ENCODE measurements at places on chromosomes 5 and 9. TPM values are rescaled to one million over a fixed set of nuclear protein-coding genes. Genes with fewer than 3 reads are reported as not detected.

- ATAC-seq, result peak; percentile 85
These were observed 574.7 kb upstream of the MEF2C start for GRCh38 chr5:89457411-89458331.

- ATAC-seq, result no peak
These were observed 126.2 kb upstream of the PLCXD3 start for GRCh38 chr5:41636605-41637004.

DNA sequence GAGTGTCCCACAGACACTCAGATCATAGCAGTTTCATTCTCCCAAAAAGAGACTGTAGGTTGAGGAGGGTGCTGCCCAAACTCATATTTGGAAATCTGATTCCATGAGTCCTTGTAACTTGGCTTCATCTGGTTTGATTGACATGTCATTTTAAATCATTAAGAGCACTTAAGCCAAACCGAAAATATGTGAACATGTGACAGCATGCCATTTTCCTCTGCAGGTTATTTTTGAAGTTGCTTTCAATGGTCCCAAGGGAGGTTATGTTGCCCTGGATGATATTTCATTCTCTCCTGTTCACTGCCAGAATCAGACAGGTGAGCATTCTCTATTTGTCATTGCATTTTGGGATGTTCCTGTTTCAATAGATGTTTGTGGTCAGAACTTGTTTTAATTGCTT lies 87.6 kb downstream of the MAMDC2 start:
- no peak for ATAC-seq

DNA sequence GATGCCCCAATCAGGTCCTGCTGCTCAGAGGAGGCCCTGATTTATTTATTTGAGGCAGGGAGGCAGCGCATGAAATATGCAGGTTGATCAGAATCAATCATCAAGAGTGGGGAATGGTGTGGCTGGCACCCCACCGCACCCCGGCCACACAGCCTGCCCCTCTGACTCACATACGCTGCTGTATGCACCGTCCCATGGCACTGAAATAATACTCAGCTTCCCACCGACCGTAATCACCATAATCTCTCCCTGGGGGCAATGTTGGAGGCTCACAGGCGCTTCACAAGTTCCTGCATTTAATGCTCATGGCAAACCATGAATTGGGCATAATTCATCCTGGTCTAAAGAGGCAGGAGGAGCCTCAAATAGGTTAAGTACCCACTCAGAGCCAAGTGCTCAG lies 141.2 kb upstream of the TBC1D2 start:
- no peak for ATAC-seq

DNA sequence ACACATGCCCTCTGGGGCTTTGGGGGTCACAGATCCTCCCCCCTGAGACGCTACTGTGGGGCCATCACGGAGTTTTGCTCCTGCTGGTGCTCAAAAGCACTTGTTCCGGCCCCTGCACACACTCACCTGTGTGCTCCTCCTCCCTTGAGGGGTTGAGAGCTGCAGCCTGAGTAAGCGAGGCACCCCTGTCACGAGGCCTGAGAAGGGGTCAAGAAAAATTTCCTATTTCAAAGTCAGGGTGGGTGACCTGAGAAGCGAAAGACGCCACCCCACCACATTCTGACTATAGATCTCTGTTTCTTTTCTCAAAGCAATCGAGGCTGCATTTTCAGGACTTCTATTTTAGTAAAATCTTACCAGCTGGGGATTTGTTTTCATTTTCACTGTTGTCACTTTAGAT lies 138.5 kb downstream of the DCP2 start:
- no peak for ATAC-seq

- peak; percentile 70 for ATAC-seq
These were observed 5.0 kb downstream of the SMAD5 start for GRCh38 chr5:136137497-136138220.

DNA sequence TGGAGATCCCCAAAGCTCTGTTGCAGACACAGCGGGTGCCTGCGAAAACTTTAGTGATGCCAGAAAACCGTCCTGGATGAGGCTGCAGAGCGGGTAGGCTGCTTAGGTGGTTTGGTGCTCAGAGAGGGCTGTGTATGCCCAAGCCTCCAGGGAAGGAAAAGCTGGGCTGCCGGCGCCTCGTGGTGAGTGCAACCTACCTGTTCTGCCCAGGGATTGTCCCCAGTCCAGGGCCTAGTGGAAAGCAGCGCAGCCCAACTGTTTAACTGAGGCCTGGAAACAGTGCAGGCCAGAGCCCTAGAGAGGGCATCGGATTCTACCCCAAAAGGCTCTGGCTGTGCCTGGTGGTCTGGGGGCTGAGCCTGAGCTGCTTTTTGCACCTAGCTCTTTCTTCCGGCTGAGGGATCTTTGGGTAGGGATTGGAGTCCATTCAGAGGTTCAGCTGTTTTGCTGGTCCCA lies 2.8 kb downstream of the LMX1B start:
- no peak for ATAC-seq

Gene C6
- not detected for total RNA-seq

Gene PFN3
- not detected for total RNA-seq

- ATAC-seq, result no peak
These were observed 72.5 kb downstream of the MACROH2A1 start for GRCh38 chr5:135326296-135327254.

Gene IL4
- total RNA-seq, result not detected

DNA sequence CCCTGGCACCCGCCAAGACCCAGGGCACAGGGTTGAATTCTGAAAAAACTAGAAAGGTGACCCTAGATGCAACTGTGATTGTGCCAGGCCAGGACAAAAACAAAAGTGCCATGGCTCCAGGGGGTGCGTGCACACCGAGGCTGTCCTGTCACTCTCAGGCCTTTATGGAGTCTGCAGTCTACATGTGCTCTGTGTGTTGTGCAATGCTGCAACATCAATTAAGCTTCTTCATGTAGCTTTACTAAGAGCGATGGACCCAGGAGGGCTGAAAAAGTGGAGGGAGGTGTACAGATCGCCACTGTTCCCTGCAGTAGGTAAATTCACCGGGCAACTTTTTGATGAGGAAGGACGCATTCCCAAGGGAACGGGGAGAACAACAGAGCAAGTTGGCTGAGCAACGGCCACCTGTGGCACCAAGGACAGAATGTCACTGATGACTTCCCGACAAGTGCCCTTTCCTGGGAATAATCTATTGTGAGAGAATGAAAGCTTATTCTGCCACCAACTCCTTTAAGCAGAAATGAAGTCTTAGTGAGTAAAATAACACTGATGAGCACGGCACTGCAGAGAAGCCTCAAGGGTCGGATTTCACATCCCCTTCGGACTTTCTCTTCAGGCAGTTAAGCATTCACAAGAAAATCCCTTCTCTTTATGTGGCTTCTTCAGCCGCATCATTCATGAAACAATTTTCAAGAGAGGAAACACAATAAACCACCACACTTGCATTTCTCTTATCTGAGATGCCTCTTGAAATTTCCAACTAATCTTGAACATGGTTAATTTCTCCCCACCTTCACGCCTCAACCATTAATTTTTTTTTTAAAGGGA lies 149.6 kb downstream of the DROSHA start:
- no peak for ATAC-seq

Gene OR13F1
- not detected for total RNA-seq

DNA sequence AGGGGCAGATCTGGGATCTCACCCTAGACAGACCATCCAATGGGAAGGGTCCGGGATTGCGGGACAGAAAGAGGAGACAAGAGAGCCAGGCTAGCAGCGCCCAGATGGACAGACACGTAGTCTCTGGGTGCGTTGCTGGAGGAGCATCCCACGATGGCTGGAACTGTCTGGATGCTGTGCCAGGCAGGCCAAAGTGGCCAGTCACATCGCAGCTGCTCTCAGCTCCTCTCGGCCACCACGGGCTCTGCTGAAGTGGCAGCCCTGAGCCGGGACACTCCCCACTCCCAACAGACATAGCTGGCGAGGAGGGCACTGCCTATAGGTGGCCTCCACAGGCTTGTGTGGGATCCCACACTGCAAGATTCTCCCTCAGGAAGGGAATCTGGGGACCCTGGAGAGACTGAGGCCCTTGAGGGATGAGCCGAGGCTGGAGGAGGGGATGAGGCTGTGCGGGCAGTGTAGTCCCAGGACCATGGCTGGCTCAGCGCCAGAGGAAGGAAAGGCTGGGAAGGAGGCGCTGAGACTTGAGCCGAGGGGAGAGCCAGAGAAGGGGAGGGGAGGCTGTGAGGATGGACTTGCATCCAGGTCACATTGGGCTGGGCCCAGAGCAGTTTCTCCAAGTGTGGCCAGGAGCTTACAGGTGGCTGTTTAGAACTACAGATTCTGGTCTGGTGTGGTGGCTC lies 10.3 kb upstream of the WDR5 start:
- peak; percentile 21 for ATAC-seq

DNA sequence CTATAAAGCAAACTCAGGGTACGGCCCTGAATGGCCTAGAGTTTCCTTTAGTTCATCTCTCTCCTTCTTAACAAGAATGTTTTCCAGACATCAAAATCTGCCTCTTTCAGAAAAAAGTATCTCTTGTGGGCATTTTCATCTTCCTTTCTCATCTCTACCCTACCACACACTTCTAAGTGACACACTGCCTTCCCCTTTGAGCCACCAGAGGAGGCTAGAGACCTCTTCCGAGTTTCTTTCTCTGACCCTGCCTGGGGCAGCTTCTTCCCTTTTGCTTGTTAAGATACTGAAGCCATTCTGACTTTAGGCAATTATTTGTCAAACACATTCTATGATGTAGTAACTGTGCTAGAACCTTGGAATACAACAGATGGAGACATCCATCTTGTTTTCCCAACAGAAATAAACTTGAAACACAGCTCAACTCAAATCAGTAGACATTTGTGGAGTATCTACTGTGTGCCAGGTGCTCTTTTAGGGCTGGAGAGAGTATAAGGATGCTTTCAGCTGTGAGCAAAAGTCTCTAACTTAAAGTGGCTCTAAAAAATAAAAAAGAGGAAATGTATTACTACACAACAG lies 8.6 kb upstream of the SV2C start:
- no peak for ATAC-seq

DNA sequence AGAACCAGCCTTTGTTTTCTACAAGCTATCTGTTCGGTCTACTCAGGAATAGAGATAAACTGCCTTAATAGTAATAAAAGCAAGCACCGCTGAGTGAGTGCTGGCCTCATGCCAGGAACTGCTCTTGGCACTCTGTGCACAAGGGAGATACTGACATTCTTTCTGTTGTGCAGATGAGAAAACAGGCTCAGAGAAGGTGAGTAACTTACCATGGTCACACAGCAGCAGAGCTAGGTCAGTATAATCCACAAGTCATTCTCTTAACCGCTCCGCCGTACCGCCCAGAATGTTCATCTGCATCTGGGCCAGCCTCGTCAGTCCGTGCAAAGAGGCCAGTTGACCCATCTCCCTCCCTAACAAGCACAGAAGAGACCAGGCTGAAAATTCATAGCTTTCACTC lies 27.4 kb downstream of the QRFP start:
- no peak for ATAC-seq

DNA sequence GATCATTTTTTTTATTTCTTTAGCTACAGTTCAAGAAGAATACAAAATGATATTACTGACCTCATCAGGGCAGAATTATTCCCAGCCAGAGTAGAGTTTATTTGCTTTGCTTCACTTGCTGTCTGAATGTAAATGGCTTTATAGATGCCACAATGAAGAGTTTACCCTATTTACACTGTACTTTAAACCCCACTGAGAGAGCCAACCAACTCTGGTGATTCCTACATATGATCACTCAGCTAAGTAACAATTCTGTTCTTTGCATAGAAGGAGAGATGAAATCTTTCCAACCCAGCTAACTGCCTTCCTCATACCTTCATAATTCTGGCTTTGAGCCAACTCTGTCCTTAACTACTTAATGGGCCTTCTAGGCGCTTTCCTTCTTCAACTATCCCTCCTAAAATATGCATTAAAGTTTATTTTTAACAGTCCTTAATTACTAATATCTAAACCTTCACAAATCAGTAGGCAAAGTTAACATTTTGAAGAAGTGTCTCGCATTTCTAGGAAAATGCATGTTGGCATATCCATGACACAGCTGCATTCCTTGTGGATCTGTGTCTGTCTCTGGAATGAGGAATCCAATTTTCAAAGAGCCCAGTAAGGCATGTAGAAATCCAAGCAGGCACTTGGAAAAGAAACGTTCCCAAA lies 284.8 kb upstream of the GRAMD2B start:
- no peak for ATAC-seq

GRCh38 chr9:36961561-36962325 lies 72.3 kb downstream of the PAX5 start:
- no peak for ATAC-seq

DNA sequence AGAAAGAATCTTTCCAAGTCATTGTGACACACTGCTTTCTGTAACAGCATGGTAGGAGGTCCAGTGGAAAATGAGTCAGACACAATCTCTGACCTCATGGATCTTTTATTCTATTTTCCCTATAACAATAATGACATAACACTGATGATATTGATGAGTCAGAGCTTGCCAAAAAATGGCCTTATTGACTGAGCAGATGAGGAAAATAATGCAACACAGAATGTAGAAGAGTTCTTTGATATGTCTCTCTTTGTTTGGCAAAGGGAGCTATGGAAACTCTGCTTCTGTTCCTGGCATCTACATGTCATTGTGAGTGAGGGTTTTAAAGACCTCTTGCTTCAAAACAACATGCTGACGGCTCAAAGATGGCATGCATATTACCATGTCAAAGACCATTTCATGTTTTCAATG lies 443.1 kb upstream of the ZNF608 start:
- no peak for ATAC-seq

GRCh38 chr9:131469356-131469755 lies 33.4 kb upstream of the POMT1 start:
- no peak for ATAC-seq

DNA sequence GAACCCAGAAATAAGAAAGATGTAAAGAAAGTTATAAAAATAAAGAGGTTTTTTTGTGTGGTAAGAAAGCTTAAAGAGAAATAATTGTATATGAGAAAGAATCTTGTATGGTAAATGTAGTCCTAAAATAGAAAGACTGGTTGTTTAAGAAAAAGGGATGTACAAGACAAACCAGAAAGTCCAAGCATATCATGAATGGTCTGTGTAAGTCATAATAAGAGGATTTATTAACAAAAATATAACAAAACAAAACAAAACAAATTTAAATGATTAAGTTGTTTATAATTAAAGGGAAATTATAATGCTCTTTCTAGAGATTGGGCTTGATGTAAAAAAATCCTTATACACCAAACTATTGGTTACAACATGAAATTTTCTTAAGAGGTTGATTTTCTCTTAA lies 590.4 kb upstream of the PTGER4 start:
- ATAC-seq, result no peak

GRCh38 chr9:13033959-13034693 lies 245.4 kb downstream of the MPDZ start:
- peak; percentile 79 for ATAC-seq

Gene GKAP1
- 1.6 TPM for total RNA-seq

- peak; percentile 7 for ATAC-seq
These were observed 512 bp downstream of the AK1 start for GRCh38 chr9:127876764-127877562.

- no peak for ATAC-seq
These were observed 157.5 kb upstream of the HAPLN1 start for GRCh38 chr5:83877911-83878706.

GRCh38 chr5:173143567-173143966 lies 764 bp upstream of the BNIP1 start:
- no peak for ATAC-seq
